Activated CD8-positive, alpha-beta memory T cell treated with anti-CD3 and anti-CD28 coated beads, Interleukin-2, amount 10 ng/mL, durations not matched to agents 7 days and 5 days (primary cell): ENCODE measurements at places on chromosomes 12 and 14.
A peak's percentile ranks its signal among the peaks of the same experiment; 100 is the strongest.

GRCh38 chr12:60148831-60149230 lies 553.0 kb downstream of the SLC16A7 start:
- H3K4me3 ChIP-seq: no peak overlapping the region
- H3K4me1 ChIP-seq: no peaks in the 10 kb centered on the region
- no peaks in the 10 kb centered on the region for H3K36me3 ChIP-seq
- H3K27ac ChIP-seq: no peak overlapping the region

- H3K4me1 ChIP-seq: peaks cover 69% of the 10 kb centered on the region
- no peak overlapping the region for H3K4me3 ChIP-seq
- H3K27ac ChIP-seq: peak overlapping the region; percentile 41
- no peaks in the 10 kb centered on the region for H3K27me3 ChIP-seq
- peaks cover 84% of the 10 kb centered on the region for H3K36me3 ChIP-seq
- no peak for DNase-seq
Observed at GRCh38 chr14:91235841-91236240, 8.7 kb downstream of the GPR68 start.

GRCh38 chr12:96400631-96401075 lies 414 bp upstream of the CDK17 start:
- H3K27ac ChIP-seq: peak overlapping the region; percentile 98
- H3K27me3 ChIP-seq: no peaks in the 10 kb centered on the region
- peaks cover 38% of the 10 kb centered on the region for H3K4me1 ChIP-seq

GRCh38 chr14:92951912-92952471 lies 29.0 kb downstream of the CHGA start:
- DNase-seq: peak; percentile 86
- H3K4me3 ChIP-seq: no peak overlapping the region
- H3K4me1 ChIP-seq: peaks cover 7% of the 10 kb centered on the region
- peaks cover 10% of the 10 kb centered on the region for H3K36me3 ChIP-seq
- peak overlapping the region; percentile 60 for H3K27ac ChIP-seq

GRCh38 chr14:104972301-104973134 lies 5.7 kb downstream of the AHNAK2 start:
- no peak overlapping the region for H3K27ac ChIP-seq
- H3K4me1 ChIP-seq: peaks cover 9% of the 10 kb centered on the region
- peaks cover 27% of the 10 kb centered on the region for H3K27me3 ChIP-seq
- H3K4me3 ChIP-seq: no peak overlapping the region
- no peaks in the 10 kb centered on the region for H3K36me3 ChIP-seq

DNA sequence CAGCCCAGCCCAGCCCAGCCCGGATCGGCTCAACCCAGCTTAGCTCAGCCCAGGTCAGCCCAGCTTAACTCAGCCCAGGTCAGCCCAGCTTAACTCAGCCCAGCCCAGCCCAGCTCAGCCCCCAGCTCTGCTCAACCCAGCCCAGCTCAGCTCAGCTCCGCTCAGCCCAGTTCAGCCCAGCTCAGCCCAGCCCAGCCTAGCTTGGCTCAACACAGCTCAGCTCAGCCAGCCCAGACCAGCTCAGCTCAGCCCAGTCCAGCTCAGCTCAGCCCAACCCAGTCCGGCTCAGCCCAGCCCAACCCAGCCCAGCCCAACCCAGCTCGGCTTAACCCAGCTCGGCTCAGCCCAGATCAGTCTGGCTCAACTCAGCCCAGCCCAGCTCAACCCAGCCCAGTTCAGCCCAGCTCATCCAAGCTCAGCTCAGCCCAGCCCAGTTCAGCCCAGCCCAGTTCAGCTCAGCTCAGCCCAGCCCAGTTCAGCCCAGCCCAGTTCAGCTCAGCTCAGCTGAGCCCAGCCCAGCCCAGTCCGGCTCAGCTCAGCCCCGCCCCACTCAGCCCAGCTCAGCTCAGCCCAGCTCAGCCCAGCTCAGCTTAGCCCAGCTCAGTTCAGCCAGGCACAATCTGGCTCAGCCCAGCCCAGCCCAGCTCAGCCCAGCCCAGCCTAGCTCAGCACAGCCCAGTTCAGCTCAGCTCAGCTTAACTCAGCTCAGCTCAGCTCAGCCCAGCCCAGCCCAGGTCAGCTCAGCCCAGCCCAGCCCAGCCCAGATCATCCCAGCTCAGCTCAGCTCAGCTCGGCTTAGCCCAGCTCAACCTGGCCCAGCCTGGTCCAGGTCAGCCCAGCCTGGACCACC lies 331.7 kb downstream of the TMEM121 start:
- peak; percentile 82 for DNase-seq
- H3K36me3 ChIP-seq: peaks cover 8% of the 10 kb centered on the region
- peak overlapping the region; percentile 95 for H3K27ac ChIP-seq

- peaks cover 49% of the 10 kb centered on the region for H3K4me1 ChIP-seq
- DNase-seq: no peak
- H3K27me3 ChIP-seq: no peaks in the 10 kb centered on the region
- H3K27ac ChIP-seq: peak overlapping the region; percentile 0
- no peak overlapping the region for H3K4me3 ChIP-seq
Observed at GRCh38 chr12:6923003-6923732, 4.6 kb upstream of the ATN1 start.

GRCh38 chr14:104178279-104178678 lies 39.9 kb downstream of the KIF26A start:
- no peak overlapping the region for H3K27ac ChIP-seq
- no peak for DNase-seq
- H3K27me3 ChIP-seq: no peaks in the 10 kb centered on the region
- H3K4me1 ChIP-seq: no peaks in the 10 kb centered on the region
- no peaks in the 10 kb centered on the region for H3K36me3 ChIP-seq
